Mammary epithelial cell (primary cell): ENCODE measurements at places on chromosomes 5 and 9. TPM values are rescaled to one million over a fixed set of nuclear protein-coding genes. Genes with fewer than 3 reads are reported as not detected.
A peak's percentile ranks its signal among the peaks of the same experiment; 100 is the strongest.

DNA sequence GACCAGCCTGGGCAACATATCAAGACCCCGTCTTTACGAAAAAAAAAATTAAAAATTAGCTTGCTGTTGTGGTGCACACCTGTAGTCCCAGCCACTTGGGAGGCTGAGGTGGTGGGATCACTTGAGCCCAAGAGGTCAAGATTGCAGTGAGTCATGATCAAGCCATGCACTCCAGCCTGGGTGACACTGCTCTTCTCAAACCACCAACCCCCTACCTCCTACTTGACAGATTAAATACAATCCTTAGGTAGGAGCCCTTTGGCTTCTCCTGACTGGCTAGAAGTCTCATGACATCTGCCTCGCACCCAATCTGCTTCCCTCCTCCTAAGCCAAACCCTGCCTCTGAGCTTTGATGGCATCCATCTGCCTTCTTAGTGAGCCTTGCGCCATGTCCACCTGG lies 11.6 kb upstream of the FBP1 start:
- no peak for DNase-seq

- DNase-seq: no peak
Measured at GRCh38 chr5:418162-419121, 24.5 kb upstream of the EXOC3 start.

DNA sequence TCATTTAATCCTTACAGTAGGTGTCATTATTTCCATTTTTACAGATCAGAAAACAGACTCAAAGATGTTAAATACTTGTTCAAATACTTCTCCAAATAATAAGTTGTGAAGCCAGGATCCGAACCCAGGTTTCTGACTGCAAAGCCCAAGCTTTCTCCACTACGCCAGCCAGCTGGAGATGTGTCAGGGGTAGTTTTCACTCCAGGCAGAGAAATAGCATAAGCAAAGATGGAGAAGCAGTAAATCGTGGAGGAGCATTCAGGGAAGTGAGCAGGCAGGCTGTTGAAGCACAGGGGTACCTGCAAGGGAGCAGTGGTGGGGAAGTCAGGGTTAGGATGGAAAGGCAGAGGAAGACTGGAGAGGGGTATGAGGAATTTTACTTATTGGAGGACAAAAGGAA lies 2.9 kb downstream of the TLN1 start:
- no peak for DNase-seq

DNA sequence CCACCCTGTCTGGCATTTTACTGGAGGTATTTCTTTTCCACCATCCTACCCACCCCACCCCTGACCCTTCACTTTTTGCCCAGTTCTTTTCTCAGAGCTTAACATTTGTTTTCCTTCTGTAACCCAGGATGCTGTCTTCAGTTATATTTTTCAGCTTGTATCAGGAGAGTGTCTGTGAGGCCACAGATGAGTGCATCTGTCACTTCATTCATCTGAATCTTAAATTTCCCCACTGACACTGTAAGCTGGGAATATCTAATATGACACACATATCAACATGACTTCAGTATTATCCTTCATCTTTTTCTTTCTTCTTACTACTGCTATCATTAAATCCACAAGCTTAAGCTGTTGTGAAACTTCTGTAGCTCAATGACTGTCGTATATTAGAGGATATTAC lies 4.9 kb downstream of the MARCHF3 start:
- no peak for DNase-seq

DNA sequence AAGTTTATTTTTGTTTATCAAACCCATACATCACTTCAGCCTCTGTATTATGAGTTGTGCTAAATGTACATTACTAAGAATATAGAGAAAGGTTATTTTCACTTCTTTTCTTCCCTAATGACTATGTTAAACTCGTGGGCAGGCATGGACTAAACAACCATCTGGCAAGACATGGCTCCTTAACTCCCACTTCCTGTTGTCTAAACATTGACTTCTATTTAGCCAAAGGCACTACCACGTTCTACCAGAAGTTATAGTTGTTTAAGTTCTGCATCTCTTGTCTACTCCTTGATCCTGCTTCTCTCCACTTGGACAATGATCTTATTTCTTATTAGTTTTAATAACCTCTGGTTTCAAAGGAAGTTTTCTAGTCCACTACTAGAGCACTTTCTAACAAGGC lies 136.1 kb downstream of the MACIR start:
- no peak for DNase-seq

GRCh38 chr5:157188270-157188669 lies 7.6 kb downstream of the ITK start:
- DNase-seq: no peak

DNA sequence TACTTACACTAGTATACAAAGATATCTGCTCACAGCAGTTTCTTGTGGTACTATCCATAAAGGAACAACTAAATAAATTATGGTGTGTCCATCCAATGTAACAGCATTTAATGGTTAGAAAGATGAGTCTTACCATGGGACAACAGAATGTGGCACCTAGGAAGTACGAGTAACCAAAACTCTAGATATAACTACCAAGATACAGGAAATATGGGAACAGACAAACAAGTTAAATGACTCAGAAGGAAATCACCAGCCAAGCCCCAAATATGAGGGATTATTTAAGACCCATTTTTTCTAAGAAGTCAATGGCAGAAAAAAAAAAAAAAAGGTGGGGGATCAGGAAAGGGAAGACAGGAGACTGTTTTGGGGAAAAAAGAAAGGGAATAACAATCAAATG lies 294.8 kb downstream of the PRELID2 start:
- peak; percentile 35 for DNase-seq

DNA sequence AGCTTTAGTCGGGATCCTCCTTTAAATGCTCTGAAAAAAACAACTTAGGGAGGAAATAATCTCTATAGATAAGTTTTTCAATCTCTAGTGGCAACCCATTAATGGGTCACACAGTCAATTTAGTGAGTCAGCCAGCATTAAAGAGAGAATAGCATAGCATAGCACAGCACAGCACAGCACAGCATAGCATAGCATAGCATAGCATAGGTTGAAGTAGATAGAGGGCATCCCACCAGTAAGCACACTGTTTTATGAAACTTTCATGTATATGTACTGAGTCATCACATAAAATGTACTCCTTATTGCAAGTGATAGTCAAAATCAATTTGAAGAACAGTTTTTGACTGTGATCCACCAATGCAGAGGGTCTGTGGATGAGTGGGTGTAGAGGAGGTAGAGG lies 522.9 kb downstream of the CCDC171 start:
- DNase-seq: no peak

DNA sequence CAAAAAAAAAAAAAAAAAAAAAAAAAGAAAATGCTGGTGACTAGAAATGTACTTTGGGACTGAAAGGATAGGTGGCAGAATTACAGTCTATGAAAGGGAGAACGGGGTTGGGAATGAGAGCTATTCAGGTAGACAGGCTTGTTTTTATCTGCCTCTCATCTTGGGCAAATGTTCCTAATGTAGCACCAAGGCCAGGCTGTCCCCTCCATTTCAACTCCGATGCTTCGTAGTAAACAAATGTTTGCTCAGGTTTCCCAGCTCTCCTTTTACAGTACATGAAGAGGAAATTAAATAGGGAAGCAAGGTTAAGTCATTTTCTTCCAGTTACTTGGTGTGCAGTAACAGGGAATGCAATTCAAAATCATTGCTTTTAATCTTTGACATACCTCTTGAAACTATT lies 4.4 kb upstream of the BASP1 start:
- DNase-seq: no peak

DNA sequence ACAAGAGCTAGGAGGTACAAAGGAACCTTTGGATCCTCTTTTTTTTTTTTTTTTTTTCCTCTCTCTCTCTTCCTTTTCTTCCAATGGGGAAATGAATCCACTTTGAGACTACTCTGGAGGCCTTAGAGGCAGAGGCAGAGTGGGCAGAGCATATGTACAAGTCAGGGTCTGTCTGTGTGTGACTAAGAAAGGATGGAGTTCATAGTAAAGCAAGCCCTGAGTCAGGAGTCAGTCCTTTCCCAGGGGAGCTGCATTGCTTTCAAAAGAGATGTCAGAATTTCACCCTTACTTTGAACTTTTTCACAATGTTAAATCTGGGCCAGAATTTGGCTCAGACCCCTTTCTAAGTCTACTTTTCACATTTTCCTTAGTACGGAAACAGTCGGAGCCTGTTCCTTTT lies 792.4 kb upstream of the C9orf72 start:
- peak; percentile 48 for DNase-seq

- no peak for DNase-seq
Measured at GRCh38 chr5:122327110-122327509, 15.1 kb downstream of the SNCAIP start.

DNA sequence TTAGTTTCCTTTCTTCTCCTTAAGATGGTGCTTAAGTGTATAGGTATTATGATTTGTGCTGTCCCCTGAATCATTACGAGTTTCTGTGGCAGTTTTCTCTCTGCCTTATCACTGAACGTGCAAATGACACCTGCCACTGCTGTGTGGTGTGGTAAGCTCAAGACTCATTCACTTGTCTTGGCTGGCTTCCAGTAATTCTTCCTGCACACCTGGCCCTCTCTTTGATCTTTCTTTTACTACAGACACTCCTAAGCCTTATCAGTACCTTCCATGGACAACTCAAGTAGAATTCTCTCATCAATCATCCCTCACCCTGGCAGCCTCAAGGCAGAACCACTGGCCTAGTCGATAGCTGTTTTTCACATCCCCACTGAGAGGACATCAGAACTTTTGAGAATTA lies 82.6 kb upstream of the ADAMTS19 start:
- no peak for DNase-seq

DNA sequence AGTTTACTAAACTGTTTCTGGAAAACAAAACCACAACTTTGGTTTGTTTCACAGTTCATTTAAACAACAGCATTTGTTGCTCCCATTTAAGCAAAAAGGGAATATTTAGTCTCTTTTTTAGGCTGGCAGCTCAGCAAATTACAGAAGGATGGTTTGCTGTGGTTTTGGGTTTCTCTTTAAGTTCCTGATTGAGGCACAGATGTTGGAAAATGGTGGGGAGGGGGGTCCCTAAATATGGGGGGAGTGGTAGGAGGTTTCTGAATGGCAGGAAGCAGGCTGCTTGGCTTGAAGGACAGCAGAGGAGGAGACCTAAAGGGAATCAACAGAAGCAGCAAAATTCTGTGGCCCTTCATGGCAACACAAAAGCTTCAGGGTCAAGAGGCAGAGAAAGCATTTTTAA lies 263.4 kb downstream of the ZSWIM6 start:
- DNase-seq: no peak

DNA sequence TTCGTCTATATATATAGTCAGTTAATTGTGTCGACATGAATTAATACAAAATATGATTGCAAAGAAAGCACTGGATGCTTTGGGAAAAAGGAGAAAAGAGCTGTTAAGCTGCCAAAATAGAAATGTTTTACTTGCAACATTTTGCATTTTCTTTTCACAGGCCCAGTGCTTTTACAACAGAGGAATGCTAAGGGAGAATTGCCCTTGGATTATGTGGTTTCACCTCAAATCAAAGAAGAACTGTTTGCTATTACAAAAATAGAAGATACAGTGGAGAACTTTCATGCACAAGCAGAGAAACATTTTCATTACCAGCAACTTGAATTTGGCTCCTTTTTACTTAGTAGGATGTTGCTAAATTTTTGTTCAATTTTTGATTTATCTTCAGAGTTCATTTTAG lies 76.2 kb downstream of the SLF1 start:
- DNase-seq: no peak

DNA sequence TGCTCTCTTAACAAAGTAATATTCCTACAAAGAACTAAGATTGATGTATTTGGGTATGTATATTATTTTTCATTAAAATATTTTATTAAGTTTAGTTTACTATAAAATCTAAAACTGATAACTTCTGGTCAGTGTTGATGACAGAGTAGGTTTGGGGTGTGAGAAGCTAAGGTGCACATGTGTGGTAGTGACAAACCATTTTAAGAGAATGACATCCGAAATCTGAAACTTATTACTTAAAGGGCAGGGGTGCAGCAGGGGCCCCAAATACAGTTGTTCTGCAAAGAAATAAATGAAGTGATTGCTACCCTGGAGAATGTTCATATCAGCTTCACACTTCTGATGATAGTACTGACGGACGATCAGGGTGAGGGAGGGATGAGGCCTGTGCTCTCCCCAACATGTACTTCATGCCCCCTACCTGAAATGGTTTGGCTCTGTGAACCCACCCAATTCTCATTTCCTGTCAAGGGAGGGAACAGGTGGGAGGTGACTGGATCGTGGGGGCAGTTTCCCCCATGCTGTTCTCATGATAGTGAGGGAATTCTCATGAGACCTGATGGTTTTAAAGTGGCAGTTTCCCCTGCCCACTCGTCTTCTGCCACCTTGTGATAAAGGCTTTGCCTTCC lies 125.3 kb upstream of the RFX3 start:
- no peak for DNase-seq

DNA sequence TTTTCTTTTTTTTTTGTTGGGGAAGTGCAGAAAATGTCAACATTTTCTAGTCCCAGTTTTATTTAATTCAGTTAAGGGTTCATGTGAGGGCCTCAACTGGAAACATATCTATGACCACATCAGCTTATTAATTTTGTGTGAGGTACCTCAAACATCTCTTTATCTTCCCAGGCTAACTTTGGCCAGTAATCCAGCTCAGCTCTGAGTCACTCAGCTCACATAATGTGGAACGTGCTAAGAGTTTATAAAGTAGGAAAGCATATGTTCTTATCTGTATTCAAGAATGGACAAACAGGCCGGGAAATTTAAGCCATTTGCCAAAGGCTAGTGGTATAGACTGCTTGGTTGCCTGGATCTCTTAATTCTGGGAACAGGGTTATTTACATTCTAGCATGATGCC lies 118.4 kb downstream of the INSYN2B start:
- DNase-seq: peak; percentile 36

DNA sequence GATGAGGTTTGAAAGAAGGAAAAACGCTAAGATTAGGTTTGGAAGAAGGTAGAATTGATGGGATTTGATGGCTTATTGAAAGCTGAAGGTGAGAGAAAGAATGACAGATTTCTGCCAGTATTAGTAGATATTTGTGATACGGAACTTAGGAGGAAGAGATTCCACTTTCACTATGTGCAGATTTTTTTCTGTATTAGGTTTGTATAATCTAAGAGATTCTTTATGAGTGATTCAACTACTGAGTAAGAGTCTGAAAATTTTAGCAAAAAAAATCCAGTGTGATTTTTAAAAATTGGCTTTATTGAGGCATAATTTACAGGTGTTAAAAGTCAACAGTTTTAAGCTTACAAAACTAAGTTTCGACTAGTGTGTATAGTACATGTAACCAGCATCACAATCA lies 54.1 kb downstream of the AP3S1 start:
- DNase-seq: no peak

DNA sequence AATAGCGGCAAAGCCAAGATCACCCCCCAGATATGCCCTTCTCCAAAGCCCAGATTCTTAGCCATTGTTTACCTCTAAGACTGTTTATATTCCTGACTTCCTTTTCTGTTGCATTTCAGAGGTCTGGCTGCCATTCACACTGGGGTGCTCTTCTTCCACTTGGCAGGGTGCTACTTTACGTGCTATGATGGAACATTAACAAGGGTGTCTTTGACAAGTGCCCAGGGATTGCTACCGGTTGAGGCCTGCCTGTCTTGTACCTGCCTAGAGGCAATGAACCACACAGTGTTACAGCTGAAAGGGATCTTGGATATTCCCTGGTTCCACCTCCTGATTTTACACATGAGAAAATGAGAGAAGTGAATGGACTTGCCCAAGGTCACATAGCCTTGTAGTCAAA lies 352.1 kb upstream of the KIF2A start:
- peak; percentile 78 for DNase-seq

The TRAF1 gene
- total RNA-seq: 0.89 and 1.2 TPM in 2 replicates

The MED27 gene
- 39.8 and 48.3 TPM in 2 replicates for total RNA-seq

The KIF12 gene
- 1.3 and 1.6 TPM in 2 replicates for total RNA-seq

The TAF11L5 gene
- total RNA-seq: not detected in 2 replicates

The MEF2C gene
- total RNA-seq: 1.3 TPM

The OTP gene
- total RNA-seq: 0.14 and 0.53 TPM in 2 replicates

The LCN2 gene
- 20.0 and 62.1 TPM in 2 replicates for total RNA-seq

The ANXA2R gene
- 1.0 and 2.2 TPM in 2 replicates for total RNA-seq

The TGFBI gene
- total RNA-seq: 77.3 TPM
